Kidney (tissue), 22 donors: ENCODE measurements at places on chromosomes 16 and 17. TPM values are rescaled to one million over a fixed set of nuclear protein-coding genes. Genes with fewer than 3 reads are reported as not detected.

DNA sequence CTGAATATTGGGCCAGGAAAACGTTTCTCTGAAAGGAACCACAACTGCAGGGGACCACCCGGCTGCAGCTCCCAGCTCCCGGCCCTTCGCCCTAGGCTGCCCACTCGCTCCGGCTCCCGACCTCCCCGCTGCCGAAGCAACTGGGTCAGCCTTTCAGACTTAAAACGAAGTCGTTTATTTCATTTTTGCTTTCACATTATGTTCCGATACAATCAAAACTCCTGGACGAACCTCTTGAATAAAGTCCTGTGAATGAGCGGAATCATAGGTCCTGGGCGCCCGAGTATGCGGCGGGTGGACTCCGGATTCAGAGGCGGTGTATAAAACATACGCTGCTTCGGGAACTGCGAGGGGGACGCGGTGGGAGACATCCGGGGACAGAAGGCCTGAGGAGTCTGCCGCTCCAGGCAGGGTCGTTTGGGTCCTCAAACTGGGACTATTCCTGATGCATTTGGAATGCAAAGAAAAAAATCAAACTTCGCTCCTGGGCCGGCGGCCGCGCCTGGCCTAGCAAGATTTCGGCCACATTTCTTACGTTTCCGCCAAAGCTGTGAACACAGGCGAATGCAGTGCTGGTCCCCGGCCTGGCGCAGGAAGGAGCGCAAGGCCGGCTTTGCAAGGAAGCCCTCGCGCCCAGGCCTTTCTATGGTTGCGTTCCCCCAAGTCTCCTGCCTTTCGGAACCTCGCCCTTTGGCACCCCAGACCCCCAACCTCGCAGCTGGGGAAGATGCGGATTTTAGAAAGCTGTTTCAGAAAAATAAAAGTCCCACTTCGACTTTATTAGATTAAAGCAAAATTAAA lies 3.7 kb downstream of the CBLN1 start:
- peaks cover 59% of the 10 kb centered on the region for H3K27me3 ChIP-seq
- DNase-seq: no peak
- no peak overlapping the region for H3K27ac ChIP-seq

- no peaks in the 10 kb centered on the region for H3K36me3 ChIP-seq
- peak; percentile 91 for DNase-seq
- no peak overlapping the region for H3K27ac ChIP-seq
- H3K4me1 ChIP-seq: peaks cover 2% of the 10 kb centered on the region
- H3K4me3 ChIP-seq: no peak overlapping the region
These were observed 16.6 kb downstream of the CD7 start for GRCh38 chr17:82300707-82301270.

GRCh38 chr17:43868226-43868994 lies 21.4 kb downstream of the CD300LG start:
- no peak overlapping the region for H3K4me3 ChIP-seq
- H3K4me1 ChIP-seq: no peaks in the 10 kb centered on the region
- no peaks in the 10 kb centered on the region for H3K36me3 ChIP-seq
- H3K27me3 ChIP-seq: no peaks in the 10 kb centered on the region
- no peak overlapping the region for H3K27ac ChIP-seq
- DNase-seq: no peak

DNA sequence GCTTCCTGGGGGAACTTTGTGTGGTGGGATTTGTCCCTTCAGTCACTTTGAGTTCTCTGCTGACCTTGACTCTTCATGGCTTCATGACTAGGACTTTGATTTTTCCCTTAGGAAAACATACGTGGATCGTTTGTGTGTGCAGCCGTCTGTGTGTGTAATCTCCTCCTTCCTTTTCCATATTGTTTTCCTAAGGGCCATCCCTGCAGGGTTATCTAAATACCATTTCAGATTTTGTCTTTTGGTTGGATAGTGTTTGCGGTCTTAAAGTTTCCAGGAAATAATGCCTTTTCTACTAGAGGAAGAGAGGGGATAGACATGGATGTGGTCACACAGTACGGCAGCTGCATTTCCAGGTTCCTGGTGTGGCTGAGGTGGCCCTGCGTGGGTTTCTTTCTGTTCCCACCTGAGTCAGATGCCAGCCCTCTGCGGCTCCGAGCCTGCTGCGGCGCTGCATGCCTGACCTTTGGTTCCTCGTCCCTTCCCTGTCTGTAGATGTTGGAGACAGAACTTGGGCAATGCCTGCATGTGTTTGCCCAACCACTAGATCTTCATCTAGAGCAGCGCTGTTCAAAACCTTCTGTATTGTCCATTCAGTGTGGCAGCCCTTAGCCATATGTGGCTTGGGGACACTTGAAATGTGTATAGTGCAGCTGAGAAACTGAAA lies 72.0 kb upstream of the LGALS9 start:
- peaks cover 2% of the 10 kb centered on the region for H3K4me1 ChIP-seq
- no peaks in the 10 kb centered on the region for H3K27me3 ChIP-seq
- peak overlapping the region; percentile 78 for H3K27ac ChIP-seq
- H3K36me3 ChIP-seq: no peaks in the 10 kb centered on the region
- H3K4me3 ChIP-seq: no peak overlapping the region

DNA sequence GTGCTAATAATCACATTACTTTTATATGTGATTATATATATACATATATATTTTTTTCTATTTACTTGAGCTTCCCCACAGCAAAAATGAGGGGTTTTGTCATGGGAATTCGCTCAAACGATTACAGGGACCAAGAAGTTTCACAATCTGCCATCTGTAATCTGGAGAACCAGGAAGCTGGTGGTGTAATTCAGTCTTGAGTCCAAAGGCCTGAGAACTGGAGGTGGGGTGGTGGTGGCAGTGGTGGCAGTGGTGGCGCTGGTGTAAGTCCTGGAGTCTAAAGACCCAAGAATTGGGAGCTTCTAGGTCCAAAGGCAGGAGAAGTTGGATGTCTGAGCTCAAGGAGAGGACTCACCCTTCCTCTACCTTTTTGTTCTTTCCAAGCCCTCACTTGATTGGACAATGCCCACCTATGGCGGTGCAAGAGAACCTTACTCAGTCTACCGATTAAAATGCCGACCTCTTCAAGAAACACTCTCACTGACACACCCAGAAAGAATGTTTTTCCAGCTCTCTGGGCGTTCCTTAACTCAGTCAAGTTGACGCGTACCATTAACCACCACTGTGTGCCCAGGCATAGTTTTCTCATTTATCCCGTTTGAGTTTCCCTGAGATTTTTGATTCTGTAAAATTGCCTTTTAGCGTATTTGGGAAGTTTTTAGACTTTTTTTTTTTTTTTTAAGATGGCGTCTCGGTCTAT lies 31.9 kb downstream of the POLR2A start:
- H3K36me3 ChIP-seq: peaks cover 29% of the 10 kb centered on the region
- H3K27me3 ChIP-seq: no peaks in the 10 kb centered on the region
- no peak overlapping the region for H3K4me3 ChIP-seq
- no peak for DNase-seq
- H3K4me1 ChIP-seq: no peaks in the 10 kb centered on the region

DNA sequence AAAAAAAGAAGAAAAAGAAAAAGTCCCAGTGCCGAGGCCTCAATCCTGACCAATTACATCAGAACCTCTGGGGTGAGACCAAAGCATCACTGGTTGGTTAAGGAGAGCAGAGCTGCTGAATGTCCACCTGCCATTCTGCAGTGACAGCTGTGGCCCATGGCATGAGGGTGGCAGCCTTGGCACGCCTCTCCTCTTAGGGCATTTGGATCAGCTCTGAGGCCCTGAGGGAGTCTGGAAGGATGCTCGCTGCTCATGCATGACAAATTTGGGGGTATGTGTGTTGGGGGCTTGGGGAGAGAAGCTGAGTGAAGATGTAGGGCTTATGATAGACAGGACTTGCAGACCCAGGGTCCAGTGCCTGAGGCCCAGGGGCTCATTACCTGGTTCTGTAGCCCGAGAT lies 26.3 kb downstream of the MYLK3 start:
- DNase-seq: no peak
- no peaks in the 10 kb centered on the region for H3K27me3 ChIP-seq
- no peaks in the 10 kb centered on the region for H3K36me3 ChIP-seq
- no peak overlapping the region for H3K4me3 ChIP-seq
- no peak overlapping the region for H3K27ac ChIP-seq

GRCh38 chr17:55632893-55633292 lies 89.8 kb downstream of the TMEM100 start:
- H3K27me3 ChIP-seq: no peaks in the 10 kb centered on the region
- H3K27ac ChIP-seq: no peak overlapping the region
- peaks cover 7% of the 10 kb centered on the region for H3K4me1 ChIP-seq
- DNase-seq: no peak
- no peak overlapping the region for H3K4me3 ChIP-seq

- H3K36me3 ChIP-seq: no peaks in the 10 kb centered on the region
- H3K4me1 ChIP-seq: no peaks in the 10 kb centered on the region
- H3K4me3 ChIP-seq: no peak overlapping the region
These were observed 83.8 kb upstream of the FAM20A start for GRCh38 chr17:68684949-68685357.

DNA sequence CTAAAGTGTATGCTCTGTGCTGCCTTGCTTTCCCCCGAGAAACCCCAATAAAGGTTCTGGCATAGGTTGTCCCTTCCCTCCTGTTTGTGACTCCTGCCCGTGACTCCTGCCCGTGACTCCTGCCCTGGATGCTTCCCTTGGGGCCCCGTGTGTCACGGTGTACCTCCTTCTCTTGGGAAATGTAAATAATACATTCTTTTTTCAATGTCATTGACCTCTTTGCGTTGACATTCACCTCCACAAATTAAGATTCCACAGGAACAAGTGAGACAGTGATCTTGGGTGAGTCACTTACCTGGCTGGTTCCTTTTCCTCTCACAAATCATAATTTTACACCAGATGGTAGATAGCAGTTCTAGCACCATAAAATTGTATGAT lies 632 bp downstream of the CCL15 start:
- DNase-seq: no peak
- H3K27me3 ChIP-seq: no peaks in the 10 kb centered on the region
- no peak overlapping the region for H3K4me3 ChIP-seq
- peaks cover 6% of the 10 kb centered on the region for H3K4me1 ChIP-seq
- no peaks in the 10 kb centered on the region for H3K36me3 ChIP-seq

GRCh38 chr16:47949276-47949675 lies 206.5 kb downstream of the ABCC12 start:
- no peak for DNase-seq
- H3K27me3 ChIP-seq: no peaks in the 10 kb centered on the region
- H3K27ac ChIP-seq: no peak overlapping the region
- H3K4me3 ChIP-seq: no peak overlapping the region
- no peaks in the 10 kb centered on the region for H3K4me1 ChIP-seq

DNA sequence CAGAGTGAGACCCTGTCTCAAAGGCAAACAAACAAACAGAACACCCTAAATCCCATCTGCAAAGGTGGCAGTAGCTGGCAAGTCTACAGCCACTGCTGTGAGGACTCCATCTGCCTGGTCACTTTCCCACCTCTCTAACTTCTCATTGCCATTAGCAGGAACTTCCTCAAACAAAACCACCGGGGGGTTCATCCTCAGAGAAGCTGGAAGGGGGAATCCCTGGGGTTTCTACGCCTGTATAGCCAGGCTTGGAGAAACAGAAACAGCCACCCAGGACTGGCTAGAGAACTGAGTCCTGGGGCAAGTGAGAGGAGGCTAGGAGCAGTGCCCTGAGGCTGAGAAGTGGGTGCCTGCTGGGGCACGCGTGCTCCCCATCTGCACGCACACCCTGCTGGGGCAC lies 7.3 kb downstream of the RPH3AL start:
- H3K4me1 ChIP-seq: peaks cover 3% of the 10 kb centered on the region
- no peak overlapping the region for H3K4me3 ChIP-seq
- H3K27me3 ChIP-seq: no peaks in the 10 kb centered on the region
- H3K27ac ChIP-seq: no peak overlapping the region
- no peak for DNase-seq

DNA sequence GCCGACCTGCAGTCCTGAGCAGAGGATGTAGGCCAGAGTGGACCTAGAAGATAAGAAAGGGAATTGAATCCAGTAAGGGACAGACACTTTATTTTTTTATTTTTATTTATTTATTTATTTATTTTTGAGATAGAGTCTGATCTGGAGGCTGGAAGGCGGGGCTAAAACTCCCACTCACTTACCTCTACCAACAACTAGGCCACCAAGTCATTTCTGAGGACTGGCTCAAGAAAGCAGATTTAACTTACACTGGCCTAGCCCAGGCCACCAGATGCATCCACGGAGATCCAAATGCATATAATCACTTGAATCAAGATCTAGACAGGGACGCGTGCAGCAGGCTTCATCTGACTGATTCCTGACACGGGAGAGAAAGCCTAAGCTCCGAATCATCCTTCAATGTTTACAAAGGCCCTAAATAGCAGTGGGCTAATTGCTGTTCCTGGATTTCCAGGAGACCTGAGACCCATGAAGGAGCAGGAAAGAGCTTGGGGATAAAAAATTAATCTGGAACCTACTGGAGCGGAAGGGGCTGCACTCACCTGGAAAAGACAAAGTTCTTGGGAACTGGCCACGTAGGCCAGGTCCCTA lies 1.1 kb upstream of the ALOX12 start:
- H3K4me1 ChIP-seq: no peaks in the 10 kb centered on the region
- DNase-seq: no peak
- H3K36me3 ChIP-seq: peaks cover 2% of the 10 kb centered on the region

Gene GGNBP2
- total RNA-seq: 86.8 TPM

Gene ZNF646
- total RNA-seq: 20.5 TPM

Gene PRR14
- 51.6 TPM for total RNA-seq

Gene CDIPT
- 85.9 TPM for total RNA-seq
